Stomach (tissue), 19 donors: ENCODE measurements at places on chromosomes 7 and 10. TPM values are rescaled to one million over a fixed set of nuclear protein-coding genes. Genes with fewer than 3 reads are reported as not detected.

The ADRB1 gene
- polyA plus RNA-seq: 0.43 TPM

The INMT gene
- 3.2 TPM for polyA plus RNA-seq

The DPP6 gene
- 0.15 TPM for polyA plus RNA-seq

The CALHM3 gene
- polyA plus RNA-seq: not detected

The SYT15B gene
- not detected for polyA plus RNA-seq

The TMEM120A gene
- 68.3 TPM for polyA plus RNA-seq

The PPP1R17 gene
- not detected for polyA plus RNA-seq

The COL26A1 gene
- 0.31 TPM for polyA plus RNA-seq

The SORCS1 gene
- polyA plus RNA-seq: 0.61 TPM

The C7orf33 gene
- polyA plus RNA-seq: not detected

The RARRES2 gene
- 197 TPM for polyA plus RNA-seq

The PDCD11 gene
- 9.5 TPM for polyA plus RNA-seq

The THAP5 gene
- 9.9 TPM for polyA plus RNA-seq

The COL17A1 gene
- 1.4 TPM for polyA plus RNA-seq

The TMEM229A gene
- 0.35 TPM for polyA plus RNA-seq

The ITIH2 gene
- polyA plus RNA-seq: not detected

The MOGAT3 gene
- polyA plus RNA-seq: not detected

The DNAJC12 gene
- 4.9 TPM for polyA plus RNA-seq

The ZNF727 gene
- polyA plus RNA-seq: not detected

The GBF1 gene
- 5.7 TPM for polyA plus RNA-seq

The SYT15 gene
- polyA plus RNA-seq: 0.95 TPM

The MPP7 gene
- polyA plus RNA-seq: 6.0 TPM

The NPY gene
- polyA plus RNA-seq: 19.2 TPM

The TCTN3 gene
- polyA plus RNA-seq: 8.6 TPM

The CUEDC2 gene
- polyA plus RNA-seq: 48.6 TPM

The ANKRD1 gene
- 1.7 TPM for polyA plus RNA-seq

The DMTF1 gene
- 19.7 TPM for polyA plus RNA-seq

The ARHGEF35 gene
- polyA plus RNA-seq: 13.4 TPM

The ZCCHC24 gene
- polyA plus RNA-seq: 45.3 TPM

The LRRC17 gene
- polyA plus RNA-seq: 2.2 TPM

The KLHL7 gene
- polyA plus RNA-seq: 8.4 TPM

The KEL gene
- polyA plus RNA-seq: 0.85 TPM

The DYDC1 gene
- polyA plus RNA-seq: not detected

The PRLHR gene
- not detected for polyA plus RNA-seq

The GBX1 gene
- polyA plus RNA-seq: not detected

The JAZF1 gene
- polyA plus RNA-seq: 5.8 TPM

The ABCB1 gene
- polyA plus RNA-seq: 1.7 TPM
